NCI-H446 (cell line): ENCODE measurements at places on chromosomes 11 and 22.

DNA sequence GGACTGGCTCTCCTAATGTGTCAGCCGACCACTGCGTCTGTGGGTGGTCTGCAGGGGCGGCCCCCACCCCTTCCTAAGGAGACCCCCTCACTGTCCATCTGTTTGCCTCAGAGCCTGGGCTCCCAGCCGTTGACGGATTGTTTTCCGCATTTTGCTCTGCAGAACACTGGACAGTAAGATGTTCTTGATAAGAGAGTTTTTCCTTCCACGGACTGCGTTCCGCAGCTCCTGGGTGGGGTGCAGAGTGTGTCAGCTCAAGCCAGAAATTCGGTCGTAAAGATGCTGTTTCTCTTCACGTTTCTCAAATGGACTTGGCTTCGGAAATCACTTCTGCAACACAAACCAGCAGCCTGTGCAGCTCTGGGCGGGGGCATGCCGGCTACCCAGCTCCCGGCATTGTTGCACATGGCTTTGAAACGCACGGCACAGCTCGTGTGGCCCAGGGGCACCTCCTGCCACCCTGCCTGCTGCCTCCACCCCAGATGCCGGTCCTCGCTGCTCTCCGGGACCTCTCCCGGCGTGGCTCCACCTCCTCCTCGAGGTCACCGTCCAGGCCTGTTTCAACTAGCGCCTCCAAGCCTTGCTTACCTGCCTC lies 2.9 kb upstream of the MRGPRG start:
- no peak for DNase-seq

DNA sequence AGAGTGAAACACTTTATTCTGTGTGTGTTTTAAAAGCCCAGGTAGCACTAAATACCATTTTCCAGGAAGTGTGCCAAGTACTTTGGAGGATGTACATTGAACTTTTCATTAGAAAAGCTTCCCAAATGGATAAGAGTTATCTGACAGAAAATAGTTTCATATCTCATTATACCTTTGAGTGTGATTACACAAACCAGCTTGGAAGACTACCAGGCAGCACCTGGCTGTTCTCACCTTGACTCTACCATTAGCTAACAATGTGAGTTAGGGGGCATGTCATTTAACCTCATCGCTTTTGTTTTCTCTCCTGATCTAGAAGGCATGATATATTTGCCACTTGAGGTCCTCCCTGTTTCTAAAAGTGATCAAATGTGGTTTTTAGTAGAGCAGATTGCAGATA lies 50.2 kb downstream of the GRM5 start:
- DNase-seq: no peak

DNA sequence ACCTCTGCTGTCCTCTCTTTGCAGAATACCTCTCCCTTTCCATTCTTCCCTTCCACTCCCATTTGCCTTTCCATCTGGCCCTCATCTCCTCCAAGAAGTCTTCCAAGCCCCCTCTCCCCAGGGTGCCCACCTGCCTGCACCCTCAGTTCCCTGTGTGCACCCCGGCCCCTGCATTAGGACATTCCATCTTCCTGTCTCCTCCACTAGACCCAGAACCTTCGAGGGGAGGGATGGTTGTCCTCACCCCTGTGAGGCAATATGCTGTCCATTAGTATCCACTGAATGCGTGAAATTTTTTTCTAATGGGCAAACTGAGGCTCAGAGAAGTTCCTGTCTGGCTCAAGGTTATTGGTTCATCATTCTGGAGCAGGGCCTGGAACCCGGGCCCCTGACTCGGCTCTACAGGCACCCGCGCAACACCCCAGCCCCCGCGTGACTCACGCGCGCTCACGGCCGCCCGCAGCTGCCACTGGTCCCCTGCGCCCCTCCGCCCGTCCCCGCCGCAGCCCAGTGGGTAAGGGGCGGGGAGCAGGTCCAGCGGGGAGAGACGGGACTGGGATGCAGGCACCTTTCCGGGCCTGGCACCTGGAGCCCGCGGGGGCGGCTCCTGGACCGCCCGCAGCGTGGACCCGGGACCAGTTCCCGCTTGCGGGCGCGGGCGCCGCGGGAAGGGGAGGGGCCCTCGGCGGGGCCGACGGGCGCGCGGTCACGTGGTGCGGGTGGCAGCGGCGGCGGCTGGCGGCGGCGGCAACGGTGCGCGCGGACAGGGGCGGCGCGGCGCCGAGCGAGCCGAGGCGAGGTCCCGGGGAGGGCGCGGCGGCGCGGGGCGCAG lies 7.0 kb downstream of the SEPTIN3 start:
- DNase-seq: peak; percentile 44

DNA sequence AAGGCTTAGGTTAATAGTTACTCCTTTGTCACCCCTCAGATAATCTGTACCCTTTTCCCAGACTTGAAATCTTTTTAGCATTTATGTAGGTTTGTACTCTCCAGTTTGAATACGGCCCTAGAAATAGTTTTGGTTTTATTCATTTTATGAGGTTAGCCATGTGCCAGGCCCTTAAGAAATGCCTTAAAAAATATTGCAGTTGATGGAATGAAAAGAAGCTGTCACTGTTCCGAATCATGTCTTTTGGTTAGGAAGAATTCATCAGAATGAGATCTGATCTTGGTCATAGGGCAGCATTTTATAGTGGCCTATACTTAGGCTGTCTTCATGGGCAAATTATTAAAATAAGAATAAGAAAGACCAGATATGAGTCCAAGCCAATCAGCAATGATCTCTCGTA lies 14.8 kb upstream of the PRSS23 start:
- no peak for DNase-seq

DNA sequence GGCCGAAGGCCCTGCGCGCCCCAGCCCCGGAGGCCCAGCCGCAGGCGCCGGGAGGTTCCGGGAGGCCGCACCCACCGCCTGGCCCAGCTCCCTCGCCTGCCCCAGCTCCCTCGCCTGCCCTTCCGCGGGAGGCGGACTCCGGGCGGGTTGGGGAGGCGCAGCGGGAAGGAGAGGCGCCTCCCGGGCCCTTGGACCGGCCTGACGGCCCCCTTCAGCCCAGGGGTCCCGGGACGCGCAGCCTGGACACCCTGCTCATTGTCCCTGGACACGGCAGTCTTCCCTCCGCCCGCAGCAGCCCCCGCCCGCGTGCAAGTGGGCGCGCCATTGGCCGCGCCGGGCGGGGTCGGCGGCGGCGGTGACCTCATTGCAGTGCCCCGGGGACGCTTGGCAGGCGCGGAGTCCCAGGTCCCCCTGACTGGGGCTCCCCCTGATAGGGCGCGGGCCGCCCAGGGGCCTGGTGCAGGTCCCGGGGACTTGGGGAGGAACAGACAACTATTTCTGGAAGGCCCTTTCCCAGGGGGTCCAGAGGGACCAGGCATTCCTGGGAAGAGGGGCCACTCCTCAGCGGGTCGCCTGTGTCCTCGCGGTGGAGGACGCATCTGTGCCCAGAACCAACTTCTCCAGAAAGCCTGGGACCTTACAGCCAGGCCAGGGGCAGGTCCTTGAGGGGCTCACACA lies 501 bp downstream of the CD151 start:
- no peak for DNase-seq
